ENCODE measurements at places on chromosomes 12 and 14.
A peak's percentile ranks its signal among the peaks of the same experiment; 100 is the strongest.

- no peak for DNase-seq
These were observed 8.8 kb downstream of the SERPINA1 start for GRCh38 chr14:94379291-94380224.

- no peak for DNase-seq
These were observed 71.7 kb upstream of the KICS2 start for GRCh38 chr12:64293654-64294364.

DNA sequence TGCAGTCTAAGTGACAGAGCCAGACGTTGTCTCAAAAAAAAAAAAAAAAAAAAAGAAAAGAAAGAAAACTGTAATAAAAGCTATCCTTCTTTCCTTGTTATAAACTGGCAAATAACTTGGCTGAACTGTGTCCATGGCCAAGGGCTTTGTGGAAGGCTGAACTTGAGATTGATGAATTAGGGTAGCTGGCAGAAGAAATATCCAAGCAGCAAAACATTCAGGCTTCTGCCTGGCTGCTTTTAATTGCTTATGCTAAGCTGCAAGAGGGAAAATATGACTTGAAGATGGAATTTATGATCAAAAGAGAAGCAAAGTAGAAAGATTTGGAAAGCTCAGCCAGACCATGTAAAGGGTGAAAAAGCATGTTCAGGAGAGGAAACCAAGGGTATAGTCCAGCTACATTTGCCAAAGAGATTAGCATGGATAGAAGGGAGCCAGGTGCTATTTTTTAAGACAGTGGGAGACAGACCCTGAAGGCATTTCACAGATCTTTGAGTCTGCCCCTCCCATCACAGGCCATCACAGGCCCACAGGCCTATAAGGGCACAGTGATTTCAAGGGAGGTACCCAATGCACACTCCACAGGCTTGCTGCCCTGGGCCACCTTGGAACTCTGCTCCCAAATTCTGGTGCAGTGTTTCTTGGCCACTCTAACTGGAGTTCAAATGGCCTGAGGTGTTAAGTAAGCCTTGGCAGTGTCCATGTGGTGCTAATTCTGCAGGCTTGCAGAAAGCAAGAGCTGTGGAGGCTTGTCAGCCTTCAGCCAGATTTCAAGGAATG lies 226.0 kb downstream of the AEBP2 start:
- DNase-seq: no peak

GRCh38 chr12:114783089-114783618 lies 99.2 kb upstream of the TBX3 start:
- DNase-seq: no peak

DNA sequence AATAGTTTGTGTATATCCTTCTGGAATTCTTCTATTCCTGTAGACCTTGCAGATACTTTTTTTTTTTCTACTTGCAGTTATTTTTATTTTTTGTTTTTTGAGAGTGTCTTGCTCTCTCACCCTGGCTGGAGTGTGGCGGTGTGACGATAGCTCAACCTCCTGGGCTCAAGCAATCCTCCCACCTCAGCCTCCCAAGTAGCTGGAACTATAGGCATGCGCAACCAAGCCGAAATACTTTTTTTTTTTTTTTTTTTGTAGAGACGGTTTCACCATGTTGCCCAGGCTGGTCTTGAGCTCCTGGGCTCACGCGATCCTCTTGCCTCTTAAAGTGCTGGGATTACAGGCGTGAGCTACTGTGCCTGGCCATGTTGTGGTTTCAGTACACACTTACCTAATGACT lies 10.0 kb downstream of the TULP3 start:
- DNase-seq: no peak

- no peak for DNase-seq
These were observed 86.9 kb downstream of the EPS8 start for GRCh38 chr12:15702276-15702675.

- no peak for DNase-seq
These were observed 1.8 kb downstream of the GALNT6 start for GRCh38 chr12:51389302-51389999.

DNA sequence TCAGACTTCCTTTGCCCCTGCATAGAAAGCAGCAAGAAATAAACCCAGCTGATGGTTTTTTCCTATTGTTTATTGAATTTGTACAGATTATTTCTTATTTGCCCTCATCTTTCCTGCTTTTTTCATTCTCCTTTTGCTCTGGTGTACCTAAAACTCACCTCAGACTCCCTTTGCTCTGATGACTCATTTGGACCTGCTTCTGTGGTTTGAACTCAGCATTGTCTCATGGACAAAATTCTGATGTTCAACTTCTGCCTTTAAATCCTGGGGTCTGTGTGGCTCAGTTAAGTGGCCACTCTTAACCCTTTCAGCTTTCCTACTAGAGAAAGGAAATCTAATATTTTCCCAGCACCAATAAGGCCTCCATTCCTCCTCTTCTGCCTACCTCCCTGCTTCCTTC lies 3.5 kb upstream of the SENP1 start:
- no peak for DNase-seq

- no peak for DNase-seq
These were observed 6.5 kb downstream of the KRT85 start for GRCh38 chr12:52360663-52361271.

DNA sequence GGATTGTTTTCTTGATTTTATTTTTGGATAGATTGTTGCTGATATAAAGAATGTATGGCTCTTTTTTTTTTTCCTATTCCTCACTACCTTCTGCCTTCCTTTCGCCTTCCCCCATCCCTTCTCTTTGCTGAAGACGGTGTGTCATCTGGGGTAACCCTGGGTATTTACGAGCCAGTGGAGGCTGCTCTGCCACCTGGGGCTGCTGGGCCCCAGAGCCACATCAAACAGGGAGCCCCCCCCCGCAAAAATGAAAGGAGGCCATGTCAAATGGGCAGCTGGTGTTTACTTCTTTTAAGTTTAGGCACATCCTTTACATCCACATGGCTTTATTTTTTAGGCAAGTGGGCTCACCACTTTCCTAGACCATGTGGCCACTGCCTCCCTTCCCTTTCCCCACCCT lies 25.4 kb downstream of the CHST11 start:
- no peak for DNase-seq

DNA sequence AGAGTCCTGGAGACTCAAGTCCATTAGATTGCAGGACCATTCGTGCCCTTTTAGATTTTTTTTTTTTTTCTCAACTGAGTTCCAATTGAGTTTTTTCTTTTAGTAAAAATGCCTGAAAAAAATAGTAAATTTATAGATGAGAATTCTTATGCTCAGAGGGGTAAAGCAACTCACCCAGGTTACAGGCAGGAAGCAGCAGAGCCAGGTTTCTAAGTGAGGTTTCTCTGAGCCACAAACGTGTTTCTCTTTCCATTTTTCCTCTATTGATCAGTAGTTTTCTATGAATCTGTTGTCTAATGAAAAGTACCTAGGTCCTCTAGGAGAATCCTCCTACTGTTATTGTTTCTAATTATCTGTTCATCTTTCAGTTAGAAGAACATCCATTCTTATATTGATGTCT lies 66.4 kb upstream of the C12orf71 start:
- no peak for DNase-seq

GRCh38 chr12:71236133-71236660 lies 78.4 kb upstream of the TSPAN8 start:
- no peak for DNase-seq

DNA sequence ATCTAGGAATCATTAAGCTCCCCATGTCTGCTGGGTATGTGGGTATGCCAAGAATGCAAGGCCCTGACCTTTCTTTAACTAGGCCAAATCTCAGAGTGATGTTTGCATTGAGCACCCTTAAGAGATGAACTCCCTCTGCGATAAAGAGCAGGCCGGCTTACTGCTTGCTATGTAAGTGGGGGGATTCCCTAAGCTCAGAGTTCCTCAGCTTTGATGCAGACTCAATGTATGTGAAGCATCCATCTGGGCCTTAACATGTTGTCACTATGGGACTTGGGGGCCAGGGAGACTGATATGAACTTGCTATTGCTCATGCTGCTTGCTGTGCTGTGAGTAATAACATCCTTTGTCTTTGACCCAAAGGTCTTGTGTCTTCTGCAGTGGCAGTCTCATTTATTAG lies 149.7 kb downstream of the C12orf75 start:
- no peak for DNase-seq

DNA sequence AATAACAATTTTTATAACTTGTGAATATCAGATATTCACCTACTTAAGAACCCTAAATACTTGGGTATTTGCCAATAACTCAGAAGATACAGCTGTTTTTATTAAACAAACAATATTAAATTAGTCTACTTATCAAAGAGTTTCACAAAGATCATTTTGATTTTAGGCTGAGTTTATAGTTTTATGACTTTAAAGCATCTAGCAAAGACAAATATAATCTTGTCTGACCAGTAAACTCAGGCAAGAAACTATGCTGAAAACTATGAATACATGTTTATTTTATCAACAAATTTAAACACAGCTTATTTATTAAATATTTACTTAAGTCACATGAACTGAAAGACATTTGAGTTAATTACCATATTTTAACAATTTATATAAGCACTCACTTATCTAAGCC lies 18.5 kb upstream of the SERPINA1 start:
- DNase-seq: no peak

GRCh38 chr12:54356951-54357356 lies 7.3 kb downstream of the GPR84 start:
- no peak for DNase-seq

DNA sequence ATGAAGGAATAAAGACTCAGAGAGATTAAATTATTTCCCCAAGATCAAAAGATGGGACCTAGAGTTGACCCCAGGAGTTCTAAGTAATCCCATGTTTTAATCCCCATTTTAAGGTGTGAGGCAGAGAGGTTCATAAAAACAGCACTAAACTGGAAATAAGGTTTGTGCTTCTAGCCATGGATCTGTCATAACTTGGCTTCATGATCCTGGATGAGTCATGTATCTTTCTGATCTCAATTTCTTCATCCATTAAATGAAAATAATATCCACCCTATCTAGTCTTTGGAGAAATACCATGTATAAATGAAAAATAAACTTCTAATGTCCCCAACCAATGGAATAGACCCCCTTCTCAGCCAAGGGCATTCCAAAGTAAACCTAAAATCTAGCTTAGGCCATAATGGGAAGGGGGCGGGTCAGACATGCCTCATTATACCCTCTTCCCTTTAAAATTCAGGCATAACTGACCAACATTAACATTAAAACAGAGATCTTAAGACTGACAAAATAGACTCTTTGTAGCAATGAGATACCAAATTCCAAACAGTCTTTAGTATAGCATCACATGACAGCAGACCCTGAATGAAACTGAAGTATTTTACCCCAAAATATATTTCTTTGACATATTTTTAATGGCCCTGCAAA lies 47.8 kb downstream of the SLC41A2 start:
- no peak for DNase-seq

GRCh38 chr14:71114565-71114964 lies 207.3 kb downstream of the PCNX1 start:
- no peak for DNase-seq

DNA sequence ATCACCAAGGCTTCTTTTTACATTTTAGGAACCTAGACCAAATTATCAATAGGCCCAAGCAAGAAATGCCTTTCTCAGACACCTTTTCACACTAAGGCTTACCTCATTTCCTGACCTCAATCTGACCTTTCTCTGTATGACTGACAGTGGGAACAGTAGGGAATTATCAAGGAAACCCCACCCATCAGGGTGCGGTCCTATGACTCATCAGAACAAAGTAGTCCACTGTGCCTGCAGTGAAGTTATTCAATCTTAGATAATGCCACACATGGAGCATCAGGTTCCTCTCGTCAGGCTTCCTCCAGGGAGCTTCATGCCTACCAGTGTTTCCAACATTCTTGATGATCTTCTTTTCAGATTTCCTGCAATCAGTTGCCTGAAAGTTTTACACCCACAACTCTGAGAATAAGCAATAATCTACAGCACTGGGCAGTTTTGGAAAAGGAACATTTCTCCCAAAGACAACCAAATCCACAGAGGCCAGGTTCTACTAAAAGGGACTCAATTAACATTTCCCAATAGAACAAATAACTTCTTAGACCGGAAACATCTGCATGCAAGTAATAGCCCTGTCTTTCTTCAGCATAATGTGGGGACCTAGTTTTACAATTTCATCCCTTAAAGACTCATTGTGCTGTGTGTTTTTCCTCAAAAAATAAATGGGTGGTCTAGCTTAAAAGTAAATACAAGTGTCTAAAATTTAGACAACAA lies 35.9 kb upstream of the TMTC2 start:
- no peak for DNase-seq

GRCh38 chr12:25785134-25785533 lies 173.3 kb upstream of the RASSF8 start:
- DNase-seq: no peak

DNA sequence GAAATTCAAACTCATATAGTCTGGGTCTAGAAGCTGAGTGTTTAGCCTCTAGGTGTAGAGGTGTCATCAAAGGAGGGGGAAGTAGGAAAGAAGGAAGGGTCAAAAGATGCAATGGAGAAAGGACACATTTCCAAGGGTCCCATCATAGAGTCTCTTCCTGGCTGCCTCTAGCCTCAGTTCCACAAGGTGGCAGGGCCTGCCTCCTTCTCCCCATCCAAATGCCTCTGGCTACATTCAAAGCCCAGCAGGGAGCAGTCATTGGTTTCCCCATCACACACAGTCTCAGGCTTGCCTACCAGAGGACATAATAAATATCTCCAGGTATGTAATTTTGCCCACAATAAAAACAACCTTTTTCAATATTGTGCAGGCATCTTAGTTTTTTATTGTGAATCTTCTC lies 2.1 kb upstream of the CCT2 start:
- no peak for DNase-seq

GRCh38 chr12:88448337-88448915 lies 131.8 kb downstream of the KITLG start:
- DNase-seq: no peak

- no peak for DNase-seq
These were observed 10.4 kb downstream of the MSI1 start for GRCh38 chr12:120358412-120359100.

- DNase-seq: no peak
These were observed 246.4 kb downstream of the TMEM132C start for GRCh38 chr12:128513331-128513730.

- no peak for DNase-seq
These were observed 163.1 kb upstream of the TMPO start for GRCh38 chr12:98352218-98352811.

DNA sequence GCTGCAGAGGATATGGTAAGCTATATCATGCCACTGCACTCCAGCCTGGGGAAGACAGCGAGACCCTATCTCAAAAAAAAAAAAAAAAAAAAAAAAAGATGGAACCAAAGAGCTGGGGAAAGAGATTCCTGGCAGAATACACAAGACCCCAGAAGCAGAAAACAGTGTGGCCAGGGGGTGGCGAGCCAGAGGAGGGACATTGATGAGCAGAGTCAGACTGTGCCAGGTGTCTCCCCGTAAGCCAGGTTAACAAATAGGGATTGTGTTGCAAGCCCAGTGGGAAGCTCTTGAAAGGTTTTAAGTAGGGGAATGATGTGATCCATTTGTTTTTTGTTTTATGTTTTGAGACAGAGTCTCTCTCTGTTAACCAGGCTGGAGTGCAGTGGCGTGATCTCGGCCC lies 56.1 kb downstream of the FIGNL2 start:
- no peak for DNase-seq

DNA sequence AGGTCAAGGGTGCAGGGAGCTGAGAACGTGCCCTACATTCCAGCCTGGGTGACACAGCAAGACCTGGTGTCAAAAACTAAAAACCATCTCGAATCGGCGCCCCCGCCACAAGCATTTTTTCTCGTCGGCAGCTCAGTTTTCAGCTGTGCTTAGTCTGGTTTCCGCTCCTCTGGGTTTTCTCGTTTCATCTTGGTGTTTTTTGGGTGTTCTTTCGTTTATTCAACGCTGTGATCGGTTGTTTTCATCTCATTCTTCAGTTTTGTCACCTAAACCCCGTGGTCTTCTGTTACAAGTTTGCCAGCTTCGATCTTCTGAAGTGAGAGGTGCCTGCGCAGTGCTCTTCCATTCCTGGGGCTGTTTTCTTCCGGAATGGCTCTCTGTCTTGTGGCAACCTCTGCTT lies 41.4 kb downstream of the NOC4L start:
- DNase-seq: peak; percentile 54

- DNase-seq: no peak
These were observed 173.5 kb downstream of the PRKD1 start for GRCh38 chr14:29754134-29754533.
